Left lung (tissue), 14 donors: ENCODE measurements at places on chromosomes 2 and 18. TPM values are rescaled to one million over a fixed set of nuclear protein-coding genes. Genes with fewer than 3 reads are reported as not detected.

GRCh38 chr18:63850020-63850419 is 37.5 kb upstream of the SERPINB2 start:
- no peaks in the 10 kb centered on the region for H3K27me3 ChIP-seq
- H3K4me3 ChIP-seq = no peak overlapping the region
- DNase-seq = peak; percentile 1
- no peaks in the 10 kb centered on the region for H3K4me1 ChIP-seq

DNA sequence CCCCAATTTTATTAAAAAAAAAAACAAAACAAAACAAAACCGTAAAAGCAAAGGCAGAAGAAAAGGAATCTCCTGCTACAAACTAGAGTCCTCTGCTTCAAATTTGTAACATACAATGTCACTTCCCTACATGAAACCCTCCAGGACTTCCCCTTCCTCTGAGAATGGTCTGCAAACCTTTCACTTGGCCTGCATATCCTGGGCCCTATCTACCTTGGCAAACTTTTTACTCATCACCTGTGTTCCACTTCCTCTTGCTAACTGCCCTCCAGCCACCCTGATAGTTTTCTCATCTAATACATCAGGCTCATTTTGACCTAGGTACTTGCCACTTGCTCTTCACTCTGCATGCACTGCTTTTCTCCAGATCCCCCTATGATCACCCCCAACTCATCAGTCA is 255.5 kb downstream of the ETAA1 start:
- H3K36me3 ChIP-seq = no peaks in the 10 kb centered on the region
- H3K4me3 ChIP-seq = no peak overlapping the region
- H3K4me1 ChIP-seq = no peaks in the 10 kb centered on the region
- no peaks in the 10 kb centered on the region for H3K27me3 ChIP-seq

The EN1 gene
- not detected for polyA plus RNA-seq

DNA sequence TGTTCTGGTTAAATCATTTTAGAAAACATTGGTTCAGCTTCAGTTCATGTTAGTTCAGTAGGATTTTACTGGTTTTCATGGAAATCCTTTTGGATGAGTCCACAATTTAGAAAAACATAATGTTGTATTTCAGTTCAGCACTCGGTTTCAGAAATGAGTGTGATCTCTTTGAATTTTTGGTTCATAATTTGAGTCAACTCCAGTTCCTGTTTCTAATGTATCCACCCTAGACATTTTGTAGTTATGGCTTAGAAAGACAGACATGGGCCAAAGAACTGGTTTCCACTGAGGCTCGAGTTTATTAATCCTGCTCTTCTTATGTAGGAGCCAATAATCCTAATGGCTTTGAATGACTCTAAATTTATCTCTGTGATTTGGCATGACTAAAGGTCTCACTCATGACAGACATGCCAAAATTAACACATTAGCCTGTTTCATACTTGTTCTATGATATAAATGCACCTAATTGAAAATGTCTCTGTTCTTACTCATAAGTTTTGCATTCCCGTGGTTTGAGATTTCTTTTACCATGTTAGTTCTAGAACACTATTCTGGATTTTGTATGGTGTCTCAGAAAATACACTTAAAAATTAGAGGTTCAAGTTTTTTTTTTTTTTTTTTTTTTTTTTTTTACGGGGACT is 82.3 kb upstream of the SPRED2 start:
- H3K36me3 ChIP-seq = no peaks in the 10 kb centered on the region
- no peak overlapping the region for H3K27ac ChIP-seq
- DNase-seq = no peak
- H3K4me3 ChIP-seq = no peak overlapping the region

The FBXO36 gene
- 5.6 TPM for polyA plus RNA-seq

DNA sequence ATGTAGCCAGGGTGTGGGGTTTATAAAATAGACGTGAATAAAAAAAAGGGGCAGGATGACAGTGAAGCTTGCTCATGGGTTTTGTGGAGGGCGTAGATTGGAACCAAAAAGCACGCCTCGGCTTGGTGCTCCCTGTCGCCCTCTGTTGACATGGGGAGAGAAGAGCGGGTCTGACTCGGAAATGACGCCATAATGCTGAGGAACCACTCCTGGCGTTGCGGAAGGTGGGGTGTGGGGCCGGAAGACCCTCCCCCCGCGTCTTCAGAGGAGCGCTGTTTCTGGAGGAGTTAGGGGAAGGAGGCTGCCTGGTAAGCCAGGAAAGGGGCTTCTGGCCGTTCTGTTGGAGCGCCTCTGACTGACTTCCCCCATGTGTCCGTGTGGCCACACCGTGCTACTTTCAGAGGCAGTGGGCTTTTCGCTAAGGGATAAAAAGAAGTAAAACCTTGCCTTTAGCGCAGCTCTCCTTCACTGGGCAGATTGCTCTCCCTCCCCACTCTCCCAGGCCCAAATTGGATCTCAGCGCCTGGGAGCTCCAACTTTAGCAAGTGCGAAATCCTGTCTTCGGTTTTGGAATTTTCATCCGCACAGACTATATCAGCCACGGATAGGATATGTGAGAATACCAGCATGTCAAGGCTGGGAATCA is 42.8 kb downstream of the PLEKHA3 start:
- H3K4me3 ChIP-seq = peak overlapping the region; percentile 71
- peak overlapping the region; percentile 87 for H3K27ac ChIP-seq
- peaks cover 4% of the 10 kb centered on the region for H3K4me1 ChIP-seq
- peak; percentile 93 for DNase-seq
- no peaks in the 10 kb centered on the region for H3K27me3 ChIP-seq

DNA sequence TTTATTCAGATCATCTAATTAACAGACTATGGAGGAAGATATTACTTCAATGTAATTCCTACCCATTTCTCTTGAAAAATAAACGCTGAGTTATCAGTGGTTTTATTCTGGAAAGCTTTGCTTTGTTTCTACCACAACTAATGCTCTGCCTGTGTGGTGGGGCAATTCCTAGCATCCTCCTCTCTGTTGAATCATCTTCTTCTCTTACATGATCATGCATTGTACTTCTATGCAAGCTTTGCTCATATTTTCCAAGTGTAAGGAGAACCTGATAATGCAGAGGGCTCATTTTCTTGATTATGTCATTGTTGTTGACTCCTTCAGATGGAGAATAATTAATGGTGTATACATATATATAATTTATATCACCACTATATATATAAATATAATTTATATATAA is 46.7 kb downstream of the CCDC195 start:
- H3K27ac ChIP-seq = no peak overlapping the region
- H3K36me3 ChIP-seq = no peaks in the 10 kb centered on the region
- H3K4me3 ChIP-seq = no peak overlapping the region
- no peaks in the 10 kb centered on the region for H3K27me3 ChIP-seq

The SPATS2L gene
- 91.5 TPM for polyA plus RNA-seq

GRCh38 chr2:70715071-70715985 is 52.7 kb downstream of the ADD2 start:
- no peaks in the 10 kb centered on the region for H3K27me3 ChIP-seq
- no peaks in the 10 kb centered on the region for H3K4me1 ChIP-seq
- H3K27ac ChIP-seq = no peak overlapping the region

GRCh38 chr2:214484701-214485100 is 73.8 kb downstream of the VWC2L start:
- no peak overlapping the region for H3K27ac ChIP-seq
- H3K36me3 ChIP-seq = no peaks in the 10 kb centered on the region
- no peak overlapping the region for H3K4me3 ChIP-seq

The CYBRD1 gene
- 82.0 TPM for polyA plus RNA-seq

The SPRED2 gene
- polyA plus RNA-seq = 31.5 TPM

- H3K4me3 ChIP-seq = no peak overlapping the region
- H3K27ac ChIP-seq = no peak overlapping the region
- no peaks in the 10 kb centered on the region for H3K27me3 ChIP-seq
- no peaks in the 10 kb centered on the region for H3K36me3 ChIP-seq
These were observed 18.5 kb upstream of the KYNU start for GRCh38 chr2:142858961-142859360.

GRCh38 chr18:58850786-58851469 is 13.7 kb upstream of the ZNF532 start:
- no peaks in the 10 kb centered on the region for H3K4me1 ChIP-seq
- no peak overlapping the region for H3K4me3 ChIP-seq

The ECEL1 gene
- 0.24 TPM for polyA plus RNA-seq

The RIT2 gene
- polyA plus RNA-seq = not detected

- no peak overlapping the region for H3K4me3 ChIP-seq
- no peaks in the 10 kb centered on the region for H3K4me1 ChIP-seq
- DNase-seq = no peak
- no peaks in the 10 kb centered on the region for H3K36me3 ChIP-seq
- H3K27me3 ChIP-seq = no peaks in the 10 kb centered on the region
- no peak overlapping the region for H3K27ac ChIP-seq
These were observed 162.7 kb downstream of the PKP4 start for GRCh38 chr2:158619496-158619895.

The SH3BP4 gene
- polyA plus RNA-seq = 30.4 TPM

The ASAP2 gene
- 34.0 TPM for polyA plus RNA-seq

- H3K36me3 ChIP-seq = no peaks in the 10 kb centered on the region
- H3K4me1 ChIP-seq = no peaks in the 10 kb centered on the region
- H3K27me3 ChIP-seq = no peaks in the 10 kb centered on the region
- DNase-seq = no peak
- H3K27ac ChIP-seq = no peak overlapping the region
- H3K4me3 ChIP-seq = no peak overlapping the region
These were observed 17.8 kb upstream of the SPAG16 start for GRCh38 chr2:213266421-213266820.

- H3K4me3 ChIP-seq = no peak overlapping the region
- H3K4me1 ChIP-seq = no peaks in the 10 kb centered on the region
- no peak overlapping the region for H3K27ac ChIP-seq
- no peaks in the 10 kb centered on the region for H3K36me3 ChIP-seq
- no peak for DNase-seq
These were observed 329.3 kb downstream of the C1D start for GRCh38 chr2:67733517-67733916.

DNA sequence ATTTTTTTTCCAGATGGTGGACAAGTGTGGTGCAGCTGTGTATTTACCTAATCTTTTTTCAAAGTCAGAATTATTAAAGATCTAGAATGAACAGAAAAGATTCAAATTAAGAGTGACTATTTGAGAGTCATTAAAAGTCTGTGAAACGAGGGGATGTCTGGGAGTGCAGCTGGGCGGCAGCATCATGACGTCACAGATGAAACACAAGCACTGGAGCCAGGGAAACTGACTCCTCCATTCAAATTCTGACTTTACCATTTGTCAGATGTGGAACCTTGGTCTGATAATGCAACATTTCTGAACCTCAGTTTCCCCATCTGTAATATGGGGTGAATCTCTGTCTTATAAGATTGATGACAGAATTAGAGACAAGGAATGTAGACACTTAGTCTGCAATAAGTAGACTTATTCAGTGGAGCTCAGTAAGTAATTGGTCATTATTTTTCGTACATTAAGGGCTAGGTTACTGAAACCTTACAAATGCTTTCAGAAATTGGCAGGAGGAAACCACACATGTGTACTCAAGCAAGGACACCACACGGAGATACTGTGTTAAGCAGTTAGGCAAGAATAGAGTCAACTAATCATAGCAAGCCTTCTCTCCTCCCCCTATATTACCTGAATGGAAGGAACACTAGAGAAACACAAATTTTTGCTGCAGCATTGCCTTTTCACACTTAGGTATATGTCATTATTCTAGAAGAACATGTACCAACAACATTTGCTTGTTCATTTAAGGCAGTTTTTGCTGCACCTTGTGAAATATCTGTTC is 27.8 kb upstream of the CXXC1 start:
- no peaks in the 10 kb centered on the region for H3K36me3 ChIP-seq
- peaks cover 63% of the 10 kb centered on the region for H3K27me3 ChIP-seq
- H3K4me3 ChIP-seq = no peak overlapping the region
- H3K27ac ChIP-seq = no peak overlapping the region

DNA sequence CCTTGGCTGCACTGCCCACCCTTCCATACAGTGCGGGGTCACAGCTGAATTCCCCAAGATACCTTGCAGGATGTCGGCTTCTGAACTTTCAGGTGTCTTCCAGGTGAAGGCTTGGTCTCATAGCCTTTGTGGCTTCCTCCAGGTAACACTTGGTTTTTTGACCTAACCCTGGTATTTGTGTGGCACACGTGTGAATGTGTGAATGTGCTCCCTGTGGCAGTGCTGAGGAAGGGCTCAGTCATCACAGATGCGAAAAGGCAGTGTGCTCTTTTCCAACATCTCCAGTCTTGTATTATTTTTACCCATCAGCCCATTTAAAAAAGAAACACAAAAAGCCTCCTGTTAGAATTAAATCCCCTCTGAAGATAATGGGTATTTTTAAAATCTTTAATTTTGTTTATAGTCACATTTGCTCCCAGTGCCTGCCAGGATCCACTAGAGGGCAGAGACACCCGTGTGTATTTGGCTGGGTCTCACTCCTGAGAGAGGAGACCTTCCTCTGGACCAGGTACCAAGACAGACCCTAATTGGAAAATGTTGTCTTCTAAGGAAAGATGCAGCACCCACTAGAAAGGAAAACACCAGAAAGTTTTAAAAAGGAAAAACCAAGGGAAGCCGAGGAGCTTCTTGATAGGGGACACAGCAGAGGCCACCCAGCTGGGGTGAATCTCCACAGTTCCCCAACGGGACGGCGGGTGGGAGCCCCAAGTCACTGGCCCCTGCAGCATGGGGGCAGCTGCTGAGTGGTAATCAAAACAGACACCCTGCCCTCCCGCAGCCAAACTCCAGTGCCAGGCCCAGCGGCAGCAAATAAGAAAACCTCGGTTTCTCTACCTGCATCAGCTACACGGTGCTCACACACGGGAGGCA is 27.7 kb downstream of the FAM110C start:
- no peak overlapping the region for H3K27ac ChIP-seq
- no peaks in the 10 kb centered on the region for H3K27me3 ChIP-seq
- no peaks in the 10 kb centered on the region for H3K36me3 ChIP-seq
- peaks cover 5% of the 10 kb centered on the region for H3K4me1 ChIP-seq

DNA sequence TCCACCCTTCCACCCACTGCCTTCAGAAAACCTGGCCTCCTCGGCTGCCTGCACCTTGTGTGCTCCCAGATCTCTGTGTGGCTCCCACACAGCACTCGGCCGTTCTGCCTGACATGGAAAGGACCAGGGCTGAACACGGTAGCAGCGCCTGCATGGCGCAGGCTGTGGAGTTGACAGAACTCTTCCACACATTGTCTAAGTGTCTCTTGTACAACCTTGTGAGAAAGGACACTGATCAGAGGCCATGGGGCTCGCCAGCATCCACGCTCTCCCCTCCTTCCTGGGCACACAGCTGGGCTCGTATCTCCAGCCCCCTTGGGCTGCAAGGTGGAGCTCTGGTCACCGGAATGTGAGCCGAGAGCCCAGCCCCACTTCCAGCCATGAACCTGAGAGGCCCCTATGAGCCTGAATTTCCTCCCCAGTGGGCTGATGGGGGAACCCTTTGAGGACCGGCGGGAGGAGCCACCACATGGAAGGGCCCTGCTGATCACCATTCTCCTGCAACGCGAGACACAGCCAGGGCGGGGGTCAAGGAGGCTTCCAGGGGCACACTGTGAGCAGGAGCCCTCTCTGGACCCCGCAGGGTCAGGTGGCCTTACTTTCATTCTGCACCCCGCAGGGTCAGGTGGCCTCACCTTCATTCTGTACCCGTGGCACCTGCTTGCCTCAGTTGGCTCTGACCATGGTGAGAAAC is 314.2 kb upstream of the MYT1L start:
- no peaks in the 10 kb centered on the region for H3K4me1 ChIP-seq
- H3K36me3 ChIP-seq = no peaks in the 10 kb centered on the region
- no peak overlapping the region for H3K27ac ChIP-seq
- H3K4me3 ChIP-seq = no peak overlapping the region
- H3K27me3 ChIP-seq = no peaks in the 10 kb centered on the region
- DNase-seq = no peak
